ENCODE measurements at places on chromosomes 13 and 19.

DNA sequence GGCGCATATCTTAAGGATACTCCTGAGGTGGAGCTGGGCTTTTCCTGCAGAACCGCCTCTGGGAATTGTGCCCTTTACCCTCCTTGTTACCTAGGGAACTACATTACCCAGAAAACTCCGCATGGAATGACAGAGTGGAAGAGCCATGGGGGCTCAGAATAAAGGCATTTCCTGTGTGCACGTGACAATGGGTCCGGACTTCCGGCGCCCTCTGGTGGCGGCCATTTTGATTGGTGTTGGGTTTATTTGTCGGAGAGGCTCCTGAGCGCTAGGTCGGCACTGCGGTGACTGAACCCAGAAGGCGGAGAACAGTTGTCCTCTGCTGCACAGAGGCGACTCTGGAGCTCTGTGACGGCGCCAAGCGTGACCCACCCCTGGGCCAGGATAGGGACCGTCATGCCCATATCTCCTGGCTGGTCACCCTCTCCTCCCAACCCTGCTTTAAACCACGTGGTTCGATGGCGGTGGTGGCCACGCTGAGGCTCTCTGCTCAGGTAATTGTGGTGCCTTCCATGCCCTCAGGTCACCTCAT lies at the start of gene ZNF587B:
Gene ZNF587B (plus strand): TSS at position 229 of the 532 bp plus-strand sequence. CDS start 230 bp downstream, at position 459.
- DNase-seq, result no peak

DNA sequence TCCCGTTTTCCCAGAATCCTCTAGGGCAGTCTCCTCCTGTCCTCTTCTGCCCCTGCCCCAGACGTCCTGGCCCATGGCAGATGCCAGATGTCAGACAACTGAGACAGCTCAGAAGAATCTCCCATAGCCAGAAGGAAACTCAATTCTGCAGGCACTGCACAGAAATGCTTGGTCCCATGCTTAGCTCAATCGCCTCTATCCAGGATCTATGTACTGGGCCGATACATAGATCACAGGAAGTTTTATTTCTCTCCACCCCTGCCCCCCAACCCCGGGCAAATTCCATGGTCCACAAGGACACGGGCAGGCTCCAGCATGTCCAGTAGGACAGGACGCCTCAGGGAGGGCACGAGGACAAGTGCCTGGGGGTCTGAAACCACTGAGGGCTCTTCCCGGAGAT lies 4.8 kb downstream of the MBD3 start:
- no peak for DNase-seq

- no peak for DNase-seq
These were observed 440.9 kb upstream of the KLF12 start for GRCh38 chr13:74574964-74575728.

GRCh38 chr19:30791088-30791487 lies 418.9 kb downstream of the ZNF536 start:
- no peak for DNase-seq

DNA sequence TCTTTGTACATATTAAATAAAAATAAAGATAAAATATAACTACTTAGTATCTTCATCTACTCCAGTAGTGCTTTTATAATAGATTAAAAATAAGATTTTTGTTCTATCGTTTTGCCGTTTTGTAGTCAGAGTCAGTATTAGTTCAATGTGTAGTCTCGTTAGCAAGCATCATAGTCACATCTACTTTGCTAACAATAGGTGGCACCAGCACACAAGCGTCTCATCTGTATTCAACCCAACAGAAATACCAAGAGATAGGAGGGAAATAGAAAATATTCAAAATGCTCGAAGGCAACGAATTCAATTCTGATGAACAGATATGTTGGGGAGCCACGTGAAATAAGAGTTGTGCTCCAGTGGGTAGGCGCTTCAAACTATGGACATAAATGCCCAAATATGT lies 21.4 kb upstream of the MICU2 start:
- peak; percentile 58 for DNase-seq

GRCh38 chr19:17348700-17349099 lies 11.3 kb downstream of the GTPBP3 start:
- no peak for DNase-seq

- no peak for DNase-seq
These were observed 81.9 kb downstream of the RAB20 start for GRCh38 chr13:110479648-110480047.

DNA sequence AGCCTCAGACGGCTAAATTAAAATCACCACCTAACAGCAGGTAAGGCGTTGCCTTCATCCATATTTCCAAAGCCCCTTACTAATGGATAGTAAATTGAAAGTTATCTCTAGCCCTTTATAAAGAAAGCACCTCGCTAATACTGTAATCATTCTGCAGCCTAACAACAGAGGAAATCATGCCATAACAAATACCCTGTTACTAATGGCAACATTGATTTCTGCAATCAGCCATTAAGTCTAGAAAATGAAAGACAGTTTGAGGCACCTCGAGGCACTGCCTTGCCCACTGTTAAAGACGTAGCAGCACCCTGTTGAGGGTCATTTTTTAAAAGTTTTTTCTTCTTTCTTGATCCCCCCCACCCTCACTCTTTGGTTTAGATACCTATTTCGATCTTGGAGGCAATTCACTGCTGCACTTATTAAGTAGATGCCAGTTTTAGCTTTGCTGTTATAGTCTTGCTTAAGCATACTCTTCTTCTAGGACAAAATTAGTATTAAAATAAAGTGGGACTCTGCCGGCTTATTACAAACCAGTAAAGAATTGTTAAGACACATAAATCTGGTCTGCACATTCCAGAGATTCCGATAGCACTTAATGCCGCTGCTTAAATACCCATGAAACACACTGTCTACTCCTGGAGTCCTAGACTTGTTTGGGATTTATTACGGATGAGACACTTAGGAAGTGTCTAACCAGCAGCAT lies 74.8 kb downstream of the ZNF536 start:
- no peak for DNase-seq

DNA sequence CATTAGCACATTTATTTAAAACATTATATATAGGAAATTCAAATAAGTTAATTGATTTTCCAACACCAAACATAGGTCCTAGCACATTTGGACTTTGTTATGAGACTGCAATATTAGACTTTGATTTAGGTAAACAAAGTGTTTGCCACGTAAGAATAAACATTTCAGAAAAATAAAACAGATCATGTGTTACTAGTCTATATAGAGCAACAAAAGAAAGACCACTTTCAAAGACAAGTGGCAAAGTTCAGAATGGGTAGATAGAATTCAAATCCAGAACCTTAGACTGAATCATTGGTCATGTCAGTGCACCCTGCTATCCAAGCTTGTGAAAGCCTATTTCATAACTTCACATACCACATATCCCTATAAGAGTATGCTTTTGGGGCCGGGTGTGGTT lies 66.7 kb upstream of the PRR20A start:
- no peak for DNase-seq

DNA sequence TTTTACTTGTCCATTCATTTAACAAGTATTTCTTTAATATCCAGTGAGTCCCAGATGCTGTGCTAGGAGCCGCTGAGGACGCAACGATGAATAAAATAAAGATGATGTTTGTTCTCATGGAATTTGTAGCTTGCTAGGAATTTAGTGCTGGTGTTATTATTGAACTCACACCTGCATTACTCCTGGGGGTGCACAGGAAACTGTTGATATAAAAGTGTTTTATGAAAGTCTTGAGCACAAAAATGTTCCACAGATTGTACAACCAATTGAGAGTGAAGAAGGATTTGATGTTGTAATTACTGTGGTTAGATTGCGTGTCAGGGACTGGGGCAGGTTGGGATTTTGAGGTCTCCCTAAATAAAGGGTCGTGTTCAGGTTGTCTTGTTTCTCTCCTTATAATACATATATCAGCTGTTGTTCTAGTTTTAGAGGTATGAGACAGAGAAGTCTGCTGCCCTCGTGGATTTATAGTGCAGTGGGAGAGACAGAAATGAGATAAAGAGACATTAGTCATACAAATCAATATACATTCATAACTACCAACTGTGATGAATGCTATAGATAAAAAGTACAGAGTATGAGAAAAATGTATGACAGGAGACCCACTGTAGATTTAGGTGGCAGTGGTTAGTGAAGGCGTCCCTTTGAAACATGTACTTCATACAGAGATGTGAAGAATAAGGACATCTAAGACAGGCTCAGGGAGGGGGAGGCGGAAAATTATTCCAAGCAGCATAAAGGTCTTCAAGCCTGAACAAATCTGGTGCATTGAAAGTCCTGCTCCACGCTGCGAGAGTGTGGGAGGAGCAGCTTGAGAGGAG lies 11.3 kb downstream of the CACNG6 start:
- no peak for DNase-seq

- no peak for DNase-seq
These were observed 185.3 kb downstream of the EFNB2 start for GRCh38 chr13:106350208-106350607.

DNA sequence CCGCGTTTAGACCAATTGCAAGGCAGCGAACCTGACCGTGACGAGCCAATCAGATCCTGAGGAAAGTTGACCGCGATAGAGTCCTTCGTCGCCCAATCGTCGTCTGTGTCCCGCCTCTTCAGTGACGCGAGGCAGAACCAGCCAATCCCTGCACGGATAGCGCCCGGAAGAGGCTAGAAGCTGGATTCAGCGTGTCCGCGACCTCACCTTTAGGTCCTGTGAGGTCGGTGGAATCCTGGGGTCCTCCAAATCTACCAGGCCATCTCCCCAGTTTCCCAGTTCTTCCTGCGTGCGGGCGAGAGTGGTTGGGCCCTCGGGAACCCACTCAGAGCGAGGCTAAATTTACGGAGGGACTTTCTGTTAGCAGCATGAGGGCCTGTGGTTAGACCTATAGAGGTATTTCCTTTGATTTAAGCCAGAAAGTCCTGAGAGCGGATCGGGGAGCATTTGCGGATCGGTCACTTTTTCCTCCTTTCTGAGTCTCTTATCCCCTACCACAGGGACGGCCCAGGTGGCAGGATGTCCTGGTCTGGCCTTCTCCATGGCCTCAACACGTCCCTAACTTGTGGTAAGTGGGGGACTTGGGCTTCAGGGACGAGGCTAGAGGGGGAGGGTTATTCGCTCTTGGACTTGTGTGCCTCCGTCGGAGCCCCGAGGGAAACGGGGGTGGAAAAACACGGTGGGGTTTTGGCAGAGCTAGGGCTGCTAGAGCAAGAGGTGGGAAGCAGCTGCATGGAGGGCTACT lies at the start of gene MRPS12:
Gene MRPS12 (plus strand): TSS at position 169 of the 745 bp plus-strand sequence. CDS start 351 bp downstream, at position 520.
- DNase-seq, result peak; percentile 99

GRCh38 chr19:47363758-47364531 lies 14.8 kb downstream of the DHX34 start:
- no peak for DNase-seq

GRCh38 chr13:45084515-45084914 lies 35.8 kb upstream of the GTF2F2 start:
- DNase-seq, result no peak

DNA sequence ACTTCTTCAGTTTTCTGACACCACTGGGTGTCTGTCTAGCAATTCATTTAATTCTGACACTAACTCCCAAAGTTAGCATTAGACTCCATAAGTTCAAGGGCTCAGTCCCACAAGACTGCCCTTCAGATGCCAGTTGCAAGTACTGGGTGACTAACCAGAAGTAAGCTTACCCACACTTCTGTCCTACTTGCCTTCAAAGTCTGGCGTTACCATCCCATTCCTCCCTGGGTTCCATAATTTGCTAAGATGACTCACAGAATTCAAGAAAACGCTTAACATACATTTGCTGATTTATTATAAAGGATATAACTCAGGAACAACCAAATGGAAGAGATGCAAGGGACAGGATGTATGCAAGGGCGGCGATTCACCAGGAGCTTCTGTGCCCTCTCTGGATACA lies 45.5 kb upstream of the NPAS1 start:
- DNase-seq, result no peak

All from GM10248 (cell line).